ENCODE measurements at places on chromosomes 1 and 21.

DNA sequence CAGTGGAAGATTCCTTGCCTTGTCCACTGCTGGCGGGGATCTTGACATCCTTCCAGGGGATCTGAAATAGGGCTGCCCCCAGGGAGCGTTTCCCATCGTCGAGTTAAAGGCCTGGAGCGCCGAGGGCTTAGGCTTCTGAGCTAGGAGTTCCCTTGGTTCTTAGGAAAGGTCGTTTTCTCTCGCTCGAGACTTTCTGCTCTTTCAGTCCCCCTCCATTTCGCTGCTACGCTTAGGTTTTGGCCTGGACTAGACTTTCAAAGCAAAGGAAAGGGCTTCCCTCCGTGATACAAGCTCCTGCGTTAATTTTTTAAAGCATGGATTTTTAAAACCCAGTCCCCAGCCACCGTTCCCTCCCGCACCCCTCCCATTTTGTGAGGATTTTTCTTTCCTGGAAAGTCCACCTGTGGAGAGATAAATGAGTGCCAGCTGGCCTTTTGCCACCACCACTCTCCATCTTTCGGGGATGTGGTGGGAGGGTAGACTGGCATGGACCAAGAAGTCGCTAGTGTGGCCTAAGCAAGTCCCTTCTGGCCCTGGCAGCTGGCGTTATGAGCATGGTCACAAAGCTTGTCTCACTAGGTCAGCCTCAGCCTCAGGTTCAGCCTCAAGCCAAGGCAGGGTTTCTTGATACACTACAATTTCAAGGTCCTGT, 9.2 kb downstream of the NR5A2 start:
- no peak for DNase-seq

GRCh38 chr21:27818847-27819246, 852.0 kb upstream of the ADAMTS5 start:
- no peak for DNase-seq

GRCh38 chr21:29072873-29073221, 601 bp downstream of the CCT8 start:
- DNase-seq = no peak

- DNase-seq = no peak
Observed at GRCh38 chr1:1243807-1244191, 2.7 kb downstream of the C1QTNF12 start.

DNA sequence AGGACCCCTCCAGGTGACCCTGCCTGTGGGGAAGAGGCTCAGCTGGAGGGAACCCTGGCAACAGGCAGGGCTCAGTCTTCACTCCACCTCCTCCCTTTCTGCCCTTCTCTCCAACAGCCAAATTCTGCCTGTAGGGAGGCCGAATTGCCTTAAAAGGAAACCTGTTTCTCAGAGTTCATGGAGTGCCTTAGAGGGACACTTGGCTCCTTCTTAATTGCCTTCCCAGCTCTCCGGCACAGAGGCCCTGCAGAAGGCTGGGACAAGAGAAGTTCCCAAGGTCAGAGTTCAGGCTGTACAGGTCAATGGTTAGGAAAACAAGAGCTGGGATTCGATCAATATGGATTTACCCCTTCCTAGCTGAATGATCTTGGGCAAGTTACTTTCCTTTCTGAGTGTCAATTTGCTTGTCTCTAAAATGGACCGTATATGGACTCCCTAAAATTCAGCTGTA, 6.2 kb downstream of the CSRP1 start:
- no peak for DNase-seq

DNA sequence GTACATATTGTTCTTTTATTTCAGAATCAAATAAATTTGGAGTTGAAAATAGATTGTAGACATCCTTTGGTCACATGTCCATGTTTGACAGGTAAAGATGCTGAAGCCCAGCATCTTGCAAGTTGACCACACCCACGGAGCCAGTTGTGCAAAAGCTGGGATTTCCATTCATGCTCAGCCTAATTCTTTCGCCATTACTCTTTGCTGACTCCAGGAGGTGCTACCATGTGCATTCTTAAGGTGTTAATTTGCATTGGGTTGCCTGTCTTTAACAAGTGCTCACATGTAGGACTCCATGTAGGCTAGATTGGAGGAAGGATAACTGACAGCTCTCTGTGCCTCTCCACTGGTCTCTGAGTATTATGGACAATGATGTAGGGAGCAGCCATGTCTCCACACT, 660.7 kb downstream of the LMO4 start:
- DNase-seq = no peak

- no peak for DNase-seq
Observed at GRCh38 chr21:29185172-29185571, 54.7 kb downstream of the MAP3K7CL start.

- peak; percentile 12 for DNase-seq
Observed at GRCh38 chr1:116569776-116570357, 959 bp downstream of the CD58 start.

- no peak for DNase-seq
Observed at GRCh38 chr1:185432948-185433347, 115.9 kb upstream of the IVNS1ABP start.

DNA sequence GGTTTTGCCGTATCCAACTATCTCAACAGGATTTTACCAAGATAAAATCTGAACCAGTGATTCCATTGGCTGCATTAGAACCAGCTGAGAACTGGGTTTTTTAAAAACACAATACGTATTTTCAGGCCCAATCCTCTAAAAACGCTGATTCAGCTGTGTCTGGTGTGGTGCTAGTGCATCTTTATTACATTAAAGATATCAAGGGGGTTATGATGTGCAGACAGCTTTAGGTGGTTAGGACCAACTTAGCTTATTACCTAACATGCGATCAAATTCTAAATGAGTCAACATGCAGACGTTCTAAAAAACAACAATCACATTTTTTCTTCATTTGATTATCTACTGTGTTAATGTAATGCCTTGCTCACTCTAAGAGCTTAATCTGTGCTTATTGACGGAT, 32.0 kb upstream of the EXO1 start:
- no peak for DNase-seq

- no peak for DNase-seq
Observed at GRCh38 chr1:94994805-94995204, 67.9 kb upstream of the CNN3 start.

- no peak for DNase-seq
Observed at GRCh38 chr1:14897080-14897449, 256.5 kb upstream of the TMEM51 start.

DNA sequence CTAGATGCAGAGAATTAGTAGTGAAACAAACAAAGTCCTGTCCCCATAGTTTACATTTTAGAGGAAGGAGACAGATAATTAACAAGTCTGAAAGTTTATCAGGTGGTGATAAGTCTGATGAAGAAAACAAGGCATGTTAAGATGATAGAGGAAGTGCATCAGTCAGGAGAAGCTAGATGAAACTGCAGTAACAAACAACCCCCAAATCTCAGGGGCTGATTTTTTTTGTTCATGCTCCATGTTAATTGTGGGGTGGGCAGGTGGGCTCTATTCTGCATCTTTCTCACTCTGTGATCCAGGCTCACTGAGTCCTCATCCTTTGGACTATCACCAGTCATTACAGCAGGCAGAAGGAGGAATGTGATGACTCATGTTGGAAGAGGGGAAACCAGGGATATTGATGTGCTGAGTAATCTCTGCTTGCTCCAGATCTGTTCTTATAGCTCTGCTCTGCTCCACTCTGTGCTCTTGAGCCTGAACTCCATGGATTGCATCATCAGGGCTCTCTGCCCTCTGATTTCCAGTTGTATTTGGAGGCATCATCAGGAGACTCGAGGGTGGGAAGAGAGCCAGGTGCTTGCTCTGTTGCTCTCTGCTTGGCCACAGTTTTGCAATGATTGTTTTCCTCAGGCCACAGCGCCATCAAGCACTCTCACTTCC, 166.9 kb downstream of the IER5 start:
- no peak for DNase-seq
